ENCODE measurements at places on chromosomes 1 and 21.

DNA sequence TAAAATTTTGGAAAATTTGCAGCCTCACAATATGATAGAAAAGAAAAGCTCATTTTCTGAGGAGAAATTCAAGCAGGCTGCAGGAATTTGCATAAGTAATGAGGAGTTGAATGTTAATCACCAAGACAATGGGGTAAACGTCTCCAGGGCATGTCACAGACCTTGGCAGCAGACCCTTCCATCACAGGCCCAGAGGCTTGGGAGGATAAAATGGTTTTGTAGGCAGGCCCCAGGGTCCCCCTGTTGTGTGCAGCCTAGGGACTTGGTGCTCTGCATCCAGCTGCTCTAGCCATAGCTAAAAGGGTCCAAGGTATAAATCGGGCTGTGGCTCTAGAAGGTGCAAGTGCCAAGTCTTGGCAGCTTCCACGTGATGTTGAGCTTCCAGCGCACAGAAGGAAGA lies 112.2 kb upstream of the FMN2 start:
- H3K4me3 ChIP-seq = no peak overlapping the region
- H3K4me1 ChIP-seq = no peaks in the 10 kb centered on the region
- H3K27me3 ChIP-seq = no peaks in the 10 kb centered on the region
- no peaks in the 10 kb centered on the region for H3K36me3 ChIP-seq

- H3K36me3 ChIP-seq = no peaks in the 10 kb centered on the region
- H3K27ac ChIP-seq = no peak overlapping the region
- H3K4me3 ChIP-seq = no peak overlapping the region
- peaks cover 13% of the 10 kb centered on the region for H3K4me1 ChIP-seq
Observed at GRCh38 chr1:163213626-163214025, 10.9 kb upstream of the RGS5 start.

- H3K4me3 ChIP-seq = no peak overlapping the region
- no peaks in the 10 kb centered on the region for H3K4me1 ChIP-seq
- no peak for DNase-seq
- no peaks in the 10 kb centered on the region for H3K36me3 ChIP-seq
- no peak overlapping the region for H3K27ac ChIP-seq
Observed at GRCh38 chr1:172851856-172852255, 193.0 kb downstream of the FASLG start.

GRCh38 chr1:90640325-90640724 lies 76.8 kb downstream of the BARHL2 start:
- H3K36me3 ChIP-seq = no peaks in the 10 kb centered on the region
- H3K4me3 ChIP-seq = no peak overlapping the region
- DNase-seq = no peak
- no peaks in the 10 kb centered on the region for H3K27me3 ChIP-seq

DNA sequence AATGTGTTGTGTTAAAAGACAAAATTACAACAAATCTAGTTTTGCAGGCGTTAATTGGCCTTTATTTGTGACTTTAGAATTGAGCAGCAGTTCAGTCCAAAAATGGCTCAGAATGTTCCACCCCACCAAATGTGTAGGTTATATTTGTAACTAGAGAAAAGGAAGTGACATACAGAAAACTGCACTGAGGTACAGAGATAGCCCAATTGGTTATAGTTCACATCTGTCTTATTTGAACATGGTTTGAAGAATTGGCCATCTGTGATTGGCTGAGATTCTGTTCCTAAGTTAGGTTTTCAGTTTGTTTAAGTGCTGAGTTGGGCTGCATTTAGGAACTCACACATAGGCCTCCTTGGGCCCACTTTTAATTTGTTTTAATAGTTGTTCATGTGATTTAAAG lies 12.0 kb upstream of the FMO2 start:
- H3K27ac ChIP-seq = no peak overlapping the region
- no peaks in the 10 kb centered on the region for H3K27me3 ChIP-seq
- no peaks in the 10 kb centered on the region for H3K4me1 ChIP-seq
- H3K36me3 ChIP-seq = no peaks in the 10 kb centered on the region
- H3K4me3 ChIP-seq = no peak overlapping the region

DNA sequence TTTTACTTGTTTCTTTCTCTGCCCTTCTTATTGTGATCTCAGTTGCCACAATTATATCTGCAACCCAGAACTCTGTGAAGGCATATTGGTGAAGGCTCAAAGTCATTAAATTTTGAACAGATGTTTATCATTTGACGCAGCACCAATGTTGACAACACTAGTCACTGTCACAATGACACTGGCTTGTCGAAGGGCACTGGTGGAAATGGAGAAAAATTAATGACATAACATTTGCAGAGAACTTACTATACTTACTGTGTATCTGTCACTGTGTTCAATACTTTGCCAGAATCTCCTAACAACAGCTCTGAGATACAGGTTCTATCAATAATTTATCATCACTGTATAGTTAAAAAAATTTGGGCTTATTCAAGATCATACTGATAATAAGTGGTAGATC lies 1213.7 kb downstream of the NCAM2 start:
- no peaks in the 10 kb centered on the region for H3K27me3 ChIP-seq
- DNase-seq = no peak
- no peak overlapping the region for H3K4me3 ChIP-seq
- H3K4me1 ChIP-seq = no peaks in the 10 kb centered on the region

DNA sequence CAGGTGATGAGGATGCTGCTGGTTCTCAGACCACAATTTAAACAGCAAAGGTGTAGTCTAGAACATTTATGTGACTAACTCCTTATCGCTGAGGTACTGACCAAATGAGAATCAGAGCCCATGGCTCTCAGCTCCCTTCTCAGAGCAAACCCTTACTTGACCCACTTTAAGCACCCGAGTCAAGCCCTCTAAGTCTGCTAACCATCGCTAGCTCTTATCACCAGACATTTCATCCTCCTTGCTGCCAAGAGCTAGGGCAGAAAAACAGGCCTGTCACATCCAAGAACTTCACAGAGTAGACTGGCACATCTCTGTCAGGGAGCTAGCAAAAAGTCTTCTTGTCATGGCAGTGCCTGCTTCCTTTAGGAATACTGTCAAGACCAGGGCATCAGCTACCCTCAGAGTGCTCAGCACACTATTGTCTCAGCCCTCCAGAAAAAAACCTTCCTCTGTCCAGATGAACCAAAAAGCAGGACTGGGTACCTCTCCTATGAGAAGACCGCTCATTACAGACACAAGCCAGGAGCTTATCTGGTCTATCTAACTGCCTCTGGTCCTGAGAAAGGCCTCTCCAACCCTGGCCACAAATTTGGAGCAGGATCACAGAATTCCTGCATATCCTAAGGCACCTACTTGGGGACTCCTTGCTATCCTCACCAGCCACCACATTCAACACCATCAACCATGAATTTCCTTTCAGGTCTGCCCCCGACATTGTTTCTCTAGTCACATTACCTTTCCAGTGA lies 26.2 kb downstream of the ERI3 start:
- DNase-seq = no peak
- no peaks in the 10 kb centered on the region for H3K27me3 ChIP-seq
- H3K4me1 ChIP-seq = peaks cover 21% of the 10 kb centered on the region
- H3K36me3 ChIP-seq = no peaks in the 10 kb centered on the region

DNA sequence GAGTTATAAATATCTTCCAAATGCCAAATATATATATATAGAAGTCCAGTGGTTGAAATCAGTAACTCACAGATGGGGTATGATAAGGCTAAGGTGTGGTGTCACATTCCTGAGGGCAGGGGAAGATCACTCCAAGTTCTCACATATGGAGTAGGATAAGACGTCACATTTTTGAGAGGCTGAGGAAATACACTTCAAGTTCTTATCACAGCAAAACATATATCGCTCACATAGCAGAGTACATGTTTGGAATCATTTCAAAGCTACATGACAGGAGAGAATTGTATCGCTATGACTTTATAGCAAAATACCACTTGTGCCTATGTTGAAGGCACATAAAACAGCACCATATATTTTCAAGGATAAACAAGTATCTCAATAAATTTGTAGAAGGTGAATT lies 55.1 kb downstream of the RBM11 start:
- no peaks in the 10 kb centered on the region for H3K36me3 ChIP-seq
- no peaks in the 10 kb centered on the region for H3K4me1 ChIP-seq
- DNase-seq = no peak
- H3K27me3 ChIP-seq = peaks cover 28% of the 10 kb centered on the region

DNA sequence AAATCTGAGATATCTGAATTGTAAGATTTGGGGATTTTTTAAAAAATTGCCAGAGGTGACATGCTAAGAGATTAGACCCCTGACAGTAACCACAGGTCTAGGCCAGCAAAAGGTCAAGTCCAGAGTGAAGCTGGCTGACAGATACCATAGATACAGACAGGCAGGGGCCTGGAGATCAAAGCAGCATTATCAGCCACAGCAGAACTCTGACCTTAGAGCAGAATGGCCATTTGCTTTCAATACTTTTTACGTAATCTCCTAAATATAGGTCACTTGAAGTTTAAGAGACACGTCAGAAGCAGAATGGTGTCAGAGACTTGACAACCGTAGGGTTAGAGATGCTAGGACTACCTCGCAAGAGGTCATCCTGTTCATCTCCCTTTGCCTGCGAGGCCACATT lies 40.8 kb upstream of the RXRG start:
- H3K27ac ChIP-seq = no peak overlapping the region
- no peaks in the 10 kb centered on the region for H3K4me1 ChIP-seq
- H3K36me3 ChIP-seq = no peaks in the 10 kb centered on the region
- H3K4me3 ChIP-seq = no peak overlapping the region
- DNase-seq = no peak

DNA sequence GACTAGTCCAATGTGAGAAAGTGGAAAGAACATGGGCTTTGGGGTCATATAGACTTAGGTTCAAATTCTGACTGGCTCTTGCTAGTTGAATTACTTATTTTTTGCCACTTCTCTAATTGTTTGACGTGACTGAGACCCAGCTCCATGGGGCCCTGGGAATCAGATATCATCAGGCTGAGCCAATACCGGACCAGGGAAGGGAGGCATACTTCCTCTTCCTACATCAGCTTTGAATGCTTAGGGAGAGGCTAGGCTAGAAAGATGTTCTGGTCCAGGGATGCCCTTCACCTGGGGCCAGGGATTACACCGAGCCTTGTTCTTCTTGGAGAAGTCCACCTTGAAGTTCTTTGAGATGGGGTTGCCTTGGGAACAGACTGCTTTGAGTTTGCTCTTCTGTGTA lies 3.7 kb upstream of the NR1I3 start:
- no peaks in the 10 kb centered on the region for H3K36me3 ChIP-seq
- no peaks in the 10 kb centered on the region for H3K27me3 ChIP-seq
- H3K4me3 ChIP-seq = no peak overlapping the region
- no peak for DNase-seq
- no peaks in the 10 kb centered on the region for H3K4me1 ChIP-seq
- H3K27ac ChIP-seq = no peak overlapping the region

DNA sequence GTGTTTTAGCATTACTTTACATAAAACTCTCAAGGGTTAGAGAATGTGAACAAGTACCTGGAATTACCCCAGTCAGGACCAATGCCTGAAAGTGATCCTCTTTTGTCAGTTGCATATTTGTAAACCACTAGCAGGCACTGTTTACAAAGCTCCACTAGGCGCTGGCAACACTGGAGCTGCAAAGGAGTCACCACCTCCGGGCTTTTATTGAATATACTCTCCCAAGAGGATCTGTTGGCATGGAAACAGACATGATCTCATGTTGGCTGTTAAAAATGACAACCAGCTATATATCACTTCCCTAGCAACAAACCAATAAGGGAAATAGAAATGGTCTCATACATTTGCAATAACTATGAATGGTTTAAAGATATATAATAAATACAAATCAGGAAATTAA lies 116.0 kb downstream of the TTLL7 start:
- H3K27me3 ChIP-seq = no peaks in the 10 kb centered on the region
- H3K4me1 ChIP-seq = no peaks in the 10 kb centered on the region
- no peak overlapping the region for H3K27ac ChIP-seq
- DNase-seq = peak; percentile 16
- H3K4me3 ChIP-seq = no peak overlapping the region

DNA sequence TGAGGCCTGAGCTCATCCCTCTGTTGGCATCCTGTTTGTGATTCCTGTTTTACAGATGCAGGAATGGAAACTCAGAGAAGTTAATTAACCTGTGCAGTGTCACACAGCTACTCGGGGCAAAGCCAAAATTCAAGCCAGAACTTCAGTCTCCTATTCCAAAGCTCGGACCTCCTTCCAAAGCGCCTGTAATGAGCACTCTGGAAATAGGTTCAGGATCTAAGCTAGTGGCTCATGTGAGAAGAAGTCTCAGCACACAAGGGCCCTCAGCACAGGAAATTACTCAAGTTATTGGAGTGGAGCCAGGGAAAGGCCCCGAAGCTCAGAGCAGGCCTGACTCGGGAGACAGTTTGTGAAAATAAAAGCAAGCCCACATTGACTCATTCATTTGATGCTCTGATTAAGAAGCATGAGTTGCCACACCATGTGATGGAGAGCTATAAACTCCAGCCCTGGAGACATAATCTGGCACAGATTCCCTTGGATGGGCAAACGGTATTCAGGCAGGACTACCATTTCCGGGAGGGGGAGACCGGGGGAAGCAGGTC lies 50.6 kb upstream of the LYST start:
- H3K36me3 ChIP-seq = no peaks in the 10 kb centered on the region
- peaks cover 39% of the 10 kb centered on the region for H3K27me3 ChIP-seq
- DNase-seq = no peak
- no peak overlapping the region for H3K27ac ChIP-seq
- no peak overlapping the region for H3K4me3 ChIP-seq

- H3K36me3 ChIP-seq = peaks cover 7% of the 10 kb centered on the region
- no peak overlapping the region for H3K4me3 ChIP-seq
- H3K4me1 ChIP-seq = peaks cover 20% of the 10 kb centered on the region
- peak; percentile 52 for DNase-seq
- H3K27me3 ChIP-seq = no peaks in the 10 kb centered on the region
- H3K27ac ChIP-seq = no peak overlapping the region
Observed at GRCh38 chr1:214506972-214507431, 44.4 kb downstream of the PTPN14 start.

GRCh38 chr1:113095790-113096455 lies 22.9 kb downstream of the LRIG2 start:
- H3K36me3 ChIP-seq = peaks cover 34% of the 10 kb centered on the region
- no peaks in the 10 kb centered on the region for H3K4me1 ChIP-seq
- H3K4me3 ChIP-seq = no peak overlapping the region
- peak overlapping the region; percentile 21 for H3K27ac ChIP-seq
- no peak for DNase-seq

DNA sequence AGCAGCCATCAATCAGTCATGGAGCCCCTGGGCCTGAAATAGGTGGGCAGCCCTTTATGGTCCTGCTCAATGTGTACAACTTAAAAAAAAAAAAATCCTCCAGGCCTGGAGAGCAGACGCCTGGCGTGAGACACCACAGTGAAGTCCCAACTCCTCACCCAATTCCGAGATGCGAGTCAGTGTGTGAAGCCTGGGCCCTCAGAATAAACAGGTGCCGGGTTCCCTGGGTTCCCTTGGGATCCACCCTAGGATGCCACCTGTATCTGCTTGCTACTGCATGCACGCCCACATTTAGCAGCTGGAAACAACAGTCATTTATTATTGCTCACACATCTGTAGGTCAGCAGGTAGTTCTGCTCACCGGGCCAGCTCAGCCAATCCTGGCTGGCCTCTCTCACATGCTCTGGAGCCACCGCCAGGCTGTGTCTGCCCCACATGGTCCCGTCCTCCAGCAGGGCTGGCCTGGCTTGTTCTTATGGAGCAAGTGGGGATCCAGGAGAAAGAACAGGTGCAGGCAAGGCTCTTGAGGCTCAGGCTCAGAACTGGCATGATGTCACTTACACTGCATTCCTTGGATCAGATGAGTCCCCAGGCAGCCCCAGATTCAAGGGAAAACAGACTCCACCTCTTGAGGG lies 172.7 kb downstream of the NPHP4 start:
- DNase-seq = no peak
- no peak overlapping the region for H3K27ac ChIP-seq
- H3K36me3 ChIP-seq = no peaks in the 10 kb centered on the region
- no peaks in the 10 kb centered on the region for H3K27me3 ChIP-seq
- H3K4me1 ChIP-seq = no peaks in the 10 kb centered on the region
